ENCODE measurements at places on chromosomes 3 and 15. TPM values are rescaled to one million over a fixed set of nuclear protein-coding genes. Genes with fewer than 3 reads are reported as not detected.

PRSS50 gene
- total RNA-seq: 0.31 TPM

SLC28A1 gene
- not detected for total RNA-seq

MAGEL2 gene
- total RNA-seq: 1.9 TPM

SKOR1 gene
- 0.63 TPM for total RNA-seq

ADCY5 gene
- total RNA-seq: 39.8 TPM

MYO5C gene
- 2.8 TPM for total RNA-seq

A4GNT gene
- not detected for total RNA-seq

NDN gene
- total RNA-seq: 57.9 TPM

THBS1 gene
- total RNA-seq: 272 TPM

SNTN gene
- not detected for total RNA-seq

CRABP1 gene
- 5.3 TPM for total RNA-seq

HGD gene
- 0.63 TPM for total RNA-seq

CSPG4 gene
- total RNA-seq: 6.6 TPM

IL17RB gene
- total RNA-seq: 2.2 TPM

TNFAIP8L3 gene
- 0.94 TPM for total RNA-seq

FEZF2 gene
- 19.1 TPM for total RNA-seq

PLA2G4D gene
- total RNA-seq: not detected

SIN3A gene
- 58.5 TPM for total RNA-seq

ERICH6 gene
- total RNA-seq: not detected

OR4F6 gene
- not detected for total RNA-seq

GP9 gene
- total RNA-seq: not detected

UACA gene
- 113 TPM for total RNA-seq

UROC1 gene
- total RNA-seq: not detected

SEMA5B gene
- total RNA-seq: 28.5 TPM

FBXW12 gene
- total RNA-seq: 2.8 TPM

ZNF385D gene
- total RNA-seq: 23.2 TPM

PSMD6 gene
- total RNA-seq: 89.2 TPM

LIPH gene
- not detected for total RNA-seq

PTH1R gene
- 1.6 TPM for total RNA-seq

RASGRP1 gene
- total RNA-seq: 31.0 TPM

ANKUB1 gene
- 0.63 TPM for total RNA-seq

SLC12A1 gene
- 2.2 TPM for total RNA-seq

CCDC9B gene
- 4.4 TPM for total RNA-seq

VWA5B2 gene
- total RNA-seq: 0.63 TPM

SYNPR gene
- 45.7 TPM for total RNA-seq

KLF15 gene
- 3.1 TPM for total RNA-seq

C2CD4A gene
- not detected for total RNA-seq

LHFPL4 gene
- total RNA-seq: 47.6 TPM

XCR1 gene
- not detected for total RNA-seq

SFMBT1 gene
- 31.9 TPM for total RNA-seq

CTXN2 gene
- total RNA-seq: 0.63 TPM

CFAP20DC gene
- total RNA-seq: 4.1 TPM

SERPINI1 gene
- total RNA-seq: 95.8 TPM

ADGRG7 gene
- total RNA-seq: not detected

SST gene
- 16.6 TPM for total RNA-seq

RNF123 gene
- 36.9 TPM for total RNA-seq

LRRC31 gene
- total RNA-seq: not detected

IDH3A gene
- total RNA-seq: 45.4 TPM

SAMD7 gene
- total RNA-seq: not detected

SLC2A2 gene
- total RNA-seq: not detected

SERINC4 gene
- total RNA-seq: not detected

EOMES gene
- 20.0 TPM for total RNA-seq

RETNLB gene
- not detected for total RNA-seq

AGTR1 gene
- total RNA-seq: 0.31 TPM

SLC24A5 gene
- not detected for total RNA-seq

NAALADL2 gene
- total RNA-seq: 15.7 TPM
